ENCODE measurements at places on chromosomes 1 and 21.

- DNase-seq: no peak
These were observed 19.1 kb upstream of the SRSF10 start for GRCh38 chr1:23999156-23999671.

- no peak for DNase-seq
These were observed 103.3 kb upstream of the GRIK3 start for GRCh38 chr1:37137601-37138000.

GRCh38 chr1:197356723-197357533, 88.9 kb downstream of the CRB1 start:
- no peak for DNase-seq

- DNase-seq: no peak
These were observed 81.3 kb upstream of the PPIH start for GRCh38 chr1:42576935-42577334.

DNA sequence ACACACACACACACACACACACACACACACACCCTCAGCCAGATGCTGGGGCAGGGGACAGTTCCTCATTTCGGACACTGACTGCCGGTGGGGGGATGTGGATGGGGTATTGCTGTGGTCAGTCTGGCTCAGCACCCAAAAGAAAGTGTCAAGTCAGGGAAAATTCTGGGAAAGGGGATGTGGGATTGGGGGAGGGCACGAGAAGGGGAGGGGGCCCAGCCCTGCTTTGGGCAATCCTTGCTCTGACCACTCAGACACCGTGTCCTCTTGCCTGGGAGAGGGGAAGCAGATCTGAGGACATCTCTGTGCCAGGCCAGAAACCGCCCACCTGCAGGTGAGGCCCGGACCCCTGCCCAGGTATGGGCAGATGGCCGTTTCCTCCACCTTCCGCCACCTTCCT, at the start of gene C1QC:
Gene C1QC (plus strand): TSS at position 253 of the 400 bp plus-strand sequence. CDS start 391 bp downstream, outside the sequence.
- no peak for DNase-seq

GRCh38 chr1:223716302-223716862, 4.0 kb downstream of the CAPN2 start:
- no peak for DNase-seq

DNA sequence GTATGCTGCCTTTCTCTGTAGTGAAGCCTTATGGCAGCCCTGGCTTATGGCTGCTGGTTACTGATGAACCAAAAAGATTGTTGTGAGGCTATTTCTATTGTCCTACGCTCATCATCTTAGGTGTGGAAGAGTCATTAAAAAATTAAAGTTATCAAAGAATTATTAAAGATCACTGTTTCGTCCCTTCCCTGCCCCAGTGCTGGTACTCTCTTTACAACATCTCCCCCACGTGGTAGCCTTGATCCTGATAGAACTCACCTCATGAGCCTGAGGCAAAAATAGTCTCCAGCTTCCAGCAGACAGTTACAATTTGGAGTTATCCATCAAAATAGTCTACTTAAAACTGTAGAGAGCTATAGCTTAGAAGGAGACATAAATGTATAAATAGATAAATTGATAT, 201.5 kb downstream of the S1PR1 start:
- DNase-seq: no peak

DNA sequence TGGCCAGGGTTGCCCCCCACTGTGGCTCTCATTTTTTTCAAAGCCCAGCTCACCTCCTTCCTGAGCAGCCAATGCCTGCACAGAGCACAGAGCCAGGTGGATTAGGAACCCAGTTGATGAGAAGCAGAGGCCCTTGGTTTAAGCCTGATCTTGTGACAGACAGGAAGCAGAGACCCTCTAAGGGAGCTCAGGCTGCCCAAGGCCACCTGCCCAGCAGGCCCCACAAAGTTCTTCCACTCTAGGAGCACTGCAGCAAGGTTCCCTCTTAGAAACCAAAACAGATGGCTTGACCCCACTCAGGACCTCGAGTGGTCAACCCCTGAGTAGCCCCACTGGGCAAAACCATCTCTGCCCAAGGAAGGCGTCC, 25.5 kb upstream of the PRSS38 start:
- DNase-seq: no peak

- no peak for DNase-seq
These were observed 14.2 kb downstream of the VPS13D start for GRCh38 chr1:12244078-12244477.

- no peak for DNase-seq
These were observed 149.7 kb upstream of the JUN start for GRCh38 chr1:58933599-58933926.

- DNase-seq: no peak
These were observed 237.6 kb downstream of the PTPRC start for GRCh38 chr1:198876371-198876871.

DNA sequence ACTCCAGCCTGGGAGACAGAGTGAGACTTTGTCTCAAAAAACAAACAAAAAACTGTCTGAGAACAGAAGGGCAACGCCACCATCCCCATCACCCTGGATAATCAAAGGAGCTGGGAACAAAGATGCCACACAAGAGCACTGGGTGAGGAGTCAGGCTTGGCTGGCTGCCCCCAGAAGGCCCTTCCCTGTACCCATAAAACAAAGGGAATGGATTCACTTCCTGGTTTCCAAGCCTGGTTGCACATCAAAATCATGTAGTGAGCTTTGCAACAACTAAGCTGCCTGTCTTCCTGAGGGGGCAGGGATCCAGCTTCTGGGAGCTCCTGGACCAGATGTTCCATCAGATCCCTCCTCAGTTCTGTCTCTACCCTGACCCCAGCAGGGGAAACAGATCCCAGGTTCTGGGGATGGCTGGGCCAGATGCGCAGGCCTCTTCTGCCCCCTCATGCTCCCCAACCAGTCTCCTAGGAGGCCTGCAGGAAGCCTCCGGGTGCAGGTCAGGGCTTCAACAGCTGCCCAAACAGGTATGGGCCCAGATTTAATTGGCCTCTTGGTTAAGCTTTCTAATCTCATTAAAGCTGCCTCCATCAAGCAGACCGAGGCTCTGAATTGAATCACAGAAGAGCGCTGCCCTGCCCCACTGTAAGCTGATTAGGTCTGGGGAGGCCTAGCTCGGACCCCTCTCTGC, 97.8 kb downstream of the MRPL37 start:
- DNase-seq: no peak

DNA sequence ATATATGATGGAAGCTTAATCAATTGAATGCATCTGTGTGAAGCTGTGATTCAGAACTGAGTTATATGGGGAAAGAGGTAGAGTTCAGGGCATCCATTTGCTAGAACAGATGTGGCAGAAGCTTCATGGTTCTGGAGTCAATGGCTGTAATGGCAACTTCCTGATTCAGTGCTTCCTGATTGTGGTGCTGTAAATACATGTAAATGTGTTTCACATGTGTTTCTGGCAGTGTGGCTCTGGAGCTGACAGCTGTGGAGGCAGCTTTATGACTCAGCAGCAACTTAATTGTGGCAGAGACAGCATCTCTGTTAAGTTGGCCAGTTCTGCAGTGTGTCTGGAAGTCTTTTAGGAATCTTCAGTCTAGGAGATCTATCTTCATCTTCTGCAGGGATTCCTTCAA, 226.6 kb upstream of the ZRANB2 start:
- DNase-seq: no peak

DNA sequence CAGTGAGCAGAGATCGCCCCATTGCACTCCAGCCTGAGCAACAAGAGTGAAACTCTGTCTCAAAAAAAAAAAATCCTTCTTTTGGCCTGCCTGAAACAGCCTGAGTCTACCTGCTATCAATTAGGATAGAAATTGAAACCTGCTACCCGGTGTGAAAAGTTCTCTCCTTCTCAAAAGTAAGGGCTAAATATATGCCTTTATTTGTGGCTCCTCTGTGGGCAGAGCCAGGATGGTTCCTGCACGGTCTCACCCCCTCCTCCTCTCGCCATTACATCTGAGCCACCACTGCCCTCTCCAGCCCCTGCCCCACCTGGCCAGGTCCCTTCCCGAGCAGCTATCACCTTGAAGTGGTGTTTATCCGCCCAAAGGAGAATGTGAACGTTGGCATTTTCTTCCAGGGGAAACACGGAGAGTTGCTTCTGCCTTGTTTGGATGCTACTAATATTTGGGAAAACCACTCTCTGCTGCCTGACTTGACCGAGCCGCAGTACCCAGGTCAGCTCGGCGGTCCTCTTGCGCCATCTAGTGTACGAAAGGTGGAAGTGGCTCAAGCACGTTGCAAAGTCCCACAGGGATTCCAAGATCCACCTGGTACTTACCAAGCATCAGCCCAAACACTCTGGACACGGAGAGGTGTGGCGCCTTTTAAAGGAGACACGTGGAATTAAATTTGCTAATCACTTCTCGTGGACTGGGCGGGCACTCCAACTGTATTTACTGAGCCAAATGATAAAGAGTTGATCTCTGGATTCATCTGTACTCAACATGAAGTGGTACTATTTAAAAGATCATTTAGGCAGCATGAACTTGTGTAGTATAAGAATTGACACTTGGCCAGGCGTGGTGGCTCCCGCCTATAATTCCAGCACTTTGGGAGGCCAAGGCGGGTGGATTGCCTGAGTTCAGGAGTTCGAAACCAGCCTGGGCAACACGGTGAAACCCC, 31.9 kb downstream of the SETD4 start:
- DNase-seq: peak; percentile 60

- DNase-seq: no peak
These were observed 14.9 kb downstream of the ODF2L start for GRCh38 chr1:86381223-86381622.

GRCh38 chr21:34833465-34833864, 164.7 kb downstream of the CLIC6 start:
- DNase-seq: no peak

- DNase-seq: no peak
These were observed 1.6 kb downstream of the CRABP2 start for GRCh38 chr1:156703741-156704140.

All from stimulated activated CD4-positive, alpha-beta T cell treated with anti-CD3 and anti-CD28 coated beads, TNF-alpha, amount 100 ng/mL, for 24 hours (primary cell).